ENCODE measurements at places on chromosomes 7 and 10.

DNA sequence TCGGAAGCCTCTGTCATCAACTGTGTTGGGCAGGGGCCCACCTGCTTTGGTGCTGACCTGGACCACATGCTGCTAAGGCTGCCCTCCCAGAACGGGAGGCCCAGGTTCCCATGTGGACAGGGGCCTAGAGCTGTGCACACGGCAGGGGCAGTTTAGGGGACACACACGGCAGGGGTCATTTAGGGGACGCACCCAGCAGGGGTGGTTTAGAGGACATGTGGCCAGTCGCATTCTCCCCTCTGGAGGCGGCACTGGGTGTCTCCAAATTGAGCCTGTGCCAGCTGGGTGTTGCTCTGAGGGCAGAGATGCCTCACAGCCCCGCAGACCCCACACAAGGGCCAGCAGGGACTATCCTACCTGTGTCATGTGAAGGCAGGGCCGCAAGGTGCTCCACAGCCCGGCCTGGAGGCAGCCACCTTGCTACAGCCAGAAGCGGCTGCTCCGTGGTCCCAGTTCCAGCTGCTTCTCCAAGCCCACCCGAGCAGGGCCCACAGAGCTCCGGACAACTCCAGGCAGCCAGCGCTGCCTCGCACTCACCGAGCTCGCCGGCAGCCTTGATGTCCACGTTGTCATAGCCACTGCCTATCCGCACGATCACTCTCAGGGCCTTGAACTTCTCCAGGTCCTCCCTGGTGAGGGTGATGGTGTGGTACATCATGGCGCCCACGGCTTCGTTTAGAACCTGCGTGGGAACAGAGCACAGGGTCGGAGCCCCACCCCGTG lies 60.7 kb downstream of the ZRANB1 start:
- no peak for DNase-seq

DNA sequence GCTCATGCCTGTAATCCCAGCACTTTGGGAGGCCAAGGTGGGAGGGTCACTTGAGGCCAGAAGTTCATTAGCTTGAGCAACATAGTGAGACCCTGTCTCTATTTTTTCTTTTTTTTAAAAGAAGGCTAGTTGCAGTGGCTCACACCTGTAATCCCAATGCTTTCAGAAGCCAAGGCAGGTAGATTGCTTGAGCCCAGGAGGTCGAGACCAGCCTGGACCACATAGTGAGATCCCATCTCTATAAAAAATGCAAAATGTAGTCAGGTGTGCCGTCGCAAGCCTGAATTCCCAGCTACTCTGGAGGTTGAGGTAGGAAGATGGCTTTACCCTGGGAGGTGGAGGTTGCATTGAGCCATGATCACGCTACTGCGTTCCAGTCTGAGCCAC lies 7.5 kb downstream of the NYAP1 start:
- DNase-seq, result no peak

- no peak for DNase-seq
Measured at GRCh38 chr7:50821457-50822008, 38.8 kb upstream of the GRB10 start.

GRCh38 chr7:73438547-73439409 lies 5.2 kb downstream of the FZD9 start:
- no peak for DNase-seq

DNA sequence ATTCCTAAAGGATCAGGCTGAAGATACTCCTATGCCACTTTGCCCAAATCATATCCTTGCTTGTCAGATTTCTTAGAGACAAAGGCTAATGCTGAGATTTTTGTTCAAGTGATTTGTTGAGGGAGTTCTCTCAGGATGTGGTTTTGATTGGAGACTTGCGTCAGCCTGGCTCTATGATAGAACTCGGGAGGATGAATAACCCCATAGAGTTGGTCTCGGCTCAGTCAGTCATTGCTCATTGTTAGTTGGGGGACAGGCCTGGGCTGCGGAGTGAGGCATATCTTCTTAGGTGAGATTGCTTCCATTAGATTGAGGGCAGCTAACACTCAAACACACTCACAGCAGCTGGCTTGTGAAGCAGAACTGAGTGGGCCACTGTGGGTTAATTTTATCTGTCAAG lies 203.4 kb downstream of the KIF20B start:
- no peak for DNase-seq

GRCh38 chr7:6578114-6579084 lies 1.1 kb downstream of the ZDHHC4 start:
- DNase-seq, result no peak

- DNase-seq, result no peak
Measured at GRCh38 chr10:74382663-74383062, 231.6 kb downstream of the ADK start.

GRCh38 chr7:154929006-154929726 lies 73.8 kb downstream of the PAXIP1 start:
- DNase-seq, result no peak

Data from AG08395 (cell line).